ENCODE measurements at places on chromosomes 7 and 10. TPM values are rescaled to one million over a fixed set of nuclear protein-coding genes. Genes with fewer than 3 reads are reported as not detected.

Gene ANKRD61
- 1.7 TPM for polyA plus RNA-seq

- no peak for DNase-seq
Observed at GRCh38 chr10:47233631-47234030, 66.4 kb upstream of the GDF10 start.

Gene HGF
- polyA plus RNA-seq = 7.5 TPM

DNA sequence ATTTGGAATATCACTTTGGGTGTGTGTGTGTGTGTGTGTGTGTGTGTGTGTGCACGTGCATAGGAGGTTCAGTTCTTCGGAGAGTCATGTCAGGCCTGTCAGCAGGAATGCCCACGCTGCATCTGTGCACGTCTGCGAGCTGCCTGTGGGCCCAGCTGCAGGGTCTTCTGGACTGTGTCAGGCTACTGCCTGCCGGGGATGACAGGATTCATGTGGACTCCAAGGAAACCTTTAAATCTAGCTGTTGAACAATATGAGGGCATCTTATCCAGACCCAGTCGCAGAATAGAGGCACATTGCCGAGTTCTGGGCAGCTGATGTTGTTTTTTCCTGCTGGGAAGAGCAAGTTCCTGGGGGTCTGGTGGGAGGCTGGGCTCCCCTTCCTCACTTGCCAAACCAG lies 19.0 kb downstream of the AQP1 start:
- no peak for DNase-seq

- no peak for DNase-seq
Observed at GRCh38 chr10:100303724-100304319, 17.3 kb upstream of the BLOC1S2 start.

All from hindlimb muscle (tissue), 1 donor.